ENCODE measurements at places on chromosomes 16 and 17.

- no peak for DNase-seq
These were observed 474.9 kb downstream of the SLC39A11 start for GRCh38 chr17:72617557-72617956.

DNA sequence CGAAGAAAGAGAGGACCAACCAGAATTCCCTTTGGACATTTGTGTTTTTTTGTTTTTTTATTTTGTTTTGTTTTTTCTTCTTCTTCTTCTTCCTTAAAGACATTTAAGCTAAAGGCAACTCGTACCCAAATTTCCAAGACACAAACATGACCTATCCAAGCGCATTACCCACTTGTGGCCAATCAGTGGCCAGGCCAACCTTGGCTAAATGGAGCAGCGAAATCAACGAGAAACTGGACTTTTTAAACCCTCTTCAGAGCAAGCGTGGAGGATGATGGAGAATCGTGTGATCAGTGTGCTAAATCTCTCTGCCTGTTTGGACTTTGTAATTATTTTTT is 3.6 kb downstream of the SOX9 start:
- no peak for DNase-seq

DNA sequence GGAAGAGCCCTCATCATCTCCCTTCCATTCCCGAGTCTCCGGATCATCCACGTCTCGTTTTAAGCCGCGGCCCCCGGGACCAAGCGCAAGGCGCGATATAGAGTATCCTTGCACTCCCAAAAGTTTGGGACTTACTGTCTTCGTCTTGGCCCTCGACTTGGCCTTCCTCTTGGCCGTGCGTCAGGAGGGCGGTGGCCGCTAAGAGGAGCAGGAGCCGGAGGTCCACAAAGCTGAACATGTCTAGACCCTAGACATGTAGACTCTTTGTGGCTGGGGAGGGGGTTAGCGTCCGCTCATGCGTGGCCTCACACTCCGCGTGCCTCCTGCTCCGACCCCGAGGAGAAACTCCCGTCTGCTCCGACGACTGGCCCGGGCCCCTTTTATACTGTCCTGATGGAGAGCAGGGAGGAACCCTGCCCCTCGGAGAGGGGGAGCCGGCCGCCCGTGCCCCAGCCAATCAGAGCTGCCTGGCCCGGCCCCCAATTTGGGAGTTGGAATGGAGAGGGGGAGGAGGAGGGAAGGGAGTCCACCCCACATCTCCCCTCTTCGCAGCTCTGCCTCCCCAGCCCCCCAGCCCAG is at the start of gene COL1A1:
TSS of gene COL1A1 (minus strand) at position 356 of the 579 bp plus-strand sequence. CDS start at position 238, 118 bp downstream.
- DNase-seq = no peak

GRCh38 chr17:37693328-37693727 is 50.1 kb upstream of the DDX52 start:
- no peak for DNase-seq

DNA sequence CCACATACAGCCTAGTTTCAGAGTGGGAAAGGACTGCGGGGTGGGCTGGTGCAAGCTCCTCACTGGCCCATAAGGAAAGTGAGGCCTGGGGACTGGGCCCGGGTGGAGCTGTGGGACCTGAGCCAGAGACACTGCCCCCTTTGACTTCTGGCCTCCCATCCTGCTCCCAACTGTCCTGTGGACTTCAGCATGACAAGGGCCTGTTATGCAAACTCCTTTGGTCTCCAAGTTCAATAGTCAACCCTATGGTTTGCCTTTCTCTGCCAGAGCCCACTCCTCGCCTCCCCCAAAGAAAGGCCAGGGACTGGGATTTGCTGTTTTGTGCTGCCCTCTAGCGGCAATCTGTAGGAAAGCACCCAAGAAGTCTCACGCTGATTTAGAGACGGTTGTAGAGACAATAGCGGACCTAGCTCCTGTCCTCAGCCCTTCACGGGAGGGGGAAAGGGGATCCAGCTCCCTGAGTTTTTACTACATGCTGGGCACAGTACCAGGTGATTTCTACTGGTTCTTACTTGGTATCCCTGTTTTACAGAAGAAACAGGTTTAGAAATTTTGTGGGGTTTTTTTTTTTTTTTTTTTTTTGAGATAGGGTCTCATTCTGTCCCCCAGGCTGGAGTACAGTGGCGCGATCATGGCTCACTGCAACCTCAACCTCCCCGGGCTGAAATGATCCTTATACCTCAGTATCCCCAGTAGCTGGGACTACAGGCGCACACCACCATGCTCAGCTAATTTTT is 1.2 kb upstream of the TLCD3B start:
- peak; percentile 20 for DNase-seq

DNA sequence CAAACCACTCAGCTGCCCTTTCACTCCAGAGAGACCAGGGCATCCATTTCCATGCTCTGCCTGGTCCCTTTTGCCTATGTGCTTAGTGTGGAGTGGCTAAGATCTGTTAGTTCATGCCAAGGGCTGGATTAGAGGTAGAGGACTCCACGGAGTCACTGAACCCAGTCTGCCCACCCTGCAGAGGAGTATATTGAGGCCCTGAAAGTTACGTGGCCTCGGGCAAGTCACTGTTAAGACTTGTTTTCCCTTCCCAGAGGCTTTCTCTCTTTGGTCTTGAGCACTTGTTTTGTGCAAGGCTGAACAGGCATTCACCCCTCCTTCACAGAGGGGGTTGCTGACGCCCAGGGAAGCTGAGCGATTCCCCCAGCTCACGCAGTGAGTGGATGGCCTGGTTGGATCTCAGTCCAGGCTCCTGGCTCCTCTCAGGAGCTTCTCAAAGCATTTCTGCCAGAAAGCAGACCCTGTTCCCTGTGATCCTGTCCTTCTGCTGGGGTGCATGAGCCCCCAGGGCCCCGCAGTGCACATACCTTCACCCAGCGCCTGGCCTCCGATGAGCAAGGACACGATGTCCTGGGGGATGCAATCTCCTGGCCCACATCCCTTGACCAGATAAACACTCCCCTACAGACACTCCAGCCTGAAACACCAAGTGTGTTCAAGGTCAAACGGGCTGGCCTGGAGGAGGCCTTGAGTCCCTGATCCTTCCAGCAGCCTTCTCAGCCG is 153.4 kb upstream of the GSE1 start:
- DNase-seq = no peak

DNA sequence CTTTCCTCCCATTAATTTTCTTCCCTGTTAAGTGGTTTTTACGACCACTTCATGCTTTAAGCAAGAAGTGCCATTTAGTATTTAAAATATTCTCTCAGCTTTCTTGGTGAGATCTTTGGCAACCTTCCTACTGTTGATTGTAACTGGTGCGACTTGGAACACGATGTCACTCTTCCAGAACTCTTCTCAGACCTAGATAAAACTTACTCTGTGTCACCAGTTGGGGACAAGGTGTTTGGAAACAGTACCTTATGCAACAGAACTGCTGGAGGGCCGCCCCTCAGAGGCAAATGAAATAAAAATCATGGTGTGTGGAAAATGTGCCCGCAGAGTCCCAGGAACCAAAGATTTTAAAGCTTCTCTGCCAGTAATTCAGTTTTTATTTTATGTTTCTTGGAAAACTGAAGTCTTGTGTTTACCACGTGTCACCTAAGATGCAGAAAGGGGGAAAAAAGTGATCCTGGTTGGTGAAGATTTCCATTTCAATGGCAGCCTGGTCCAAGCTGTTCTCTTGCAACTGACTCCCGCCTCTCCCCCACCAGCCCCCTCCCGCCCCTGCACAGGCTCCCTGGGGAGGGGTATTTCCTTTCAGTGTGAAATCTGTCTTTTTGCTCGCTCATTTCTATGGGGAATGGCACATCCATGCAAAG is 7.2 kb upstream of the HSD11B2 start:
- DNase-seq = no peak

GRCh38 chr16:29820271-29820701 is at the start of gene MVP:
Gene MVP (plus strand): TSS chr16:29820462. CDS start chr16:29830550, 10,088 bp downstream.
- no peak for DNase-seq

Measured in NCI-H1048 (cell line).